ENCODE measurements at places on chromosomes 7 and 10.

DNA sequence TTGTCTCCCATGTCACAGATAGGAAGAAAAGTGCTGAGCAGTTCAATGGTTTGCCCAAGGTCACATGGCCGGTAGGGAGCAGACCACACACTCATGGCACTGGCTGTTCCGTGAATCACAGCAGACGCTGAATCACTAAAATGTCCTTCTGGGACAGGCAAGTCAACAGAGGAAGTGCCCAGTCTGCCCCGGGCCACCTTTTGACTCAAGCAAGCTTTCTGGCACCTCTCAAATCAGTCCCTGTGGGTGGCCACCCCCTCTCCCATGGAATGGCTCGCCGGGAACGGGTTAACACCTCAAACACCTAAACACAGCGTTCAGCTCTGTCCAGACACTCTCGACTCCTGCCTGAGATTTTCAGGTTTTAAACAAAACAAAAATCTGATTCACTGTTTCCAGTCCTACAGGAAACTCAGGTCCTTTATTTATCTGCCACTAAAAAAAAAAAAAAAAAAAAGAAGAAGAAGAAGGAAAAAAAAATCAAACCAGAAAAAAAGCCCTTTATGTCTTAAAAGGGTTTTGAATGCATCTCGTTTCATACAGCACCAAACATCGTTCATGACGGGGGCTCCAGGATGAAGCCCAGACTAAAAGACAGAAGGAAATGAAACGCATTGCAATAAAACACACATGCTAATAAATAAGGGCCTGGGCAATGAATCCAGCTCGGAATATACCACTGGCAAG, 15.5 kb downstream of the CARD11 start:
- DNase-seq = no peak

DNA sequence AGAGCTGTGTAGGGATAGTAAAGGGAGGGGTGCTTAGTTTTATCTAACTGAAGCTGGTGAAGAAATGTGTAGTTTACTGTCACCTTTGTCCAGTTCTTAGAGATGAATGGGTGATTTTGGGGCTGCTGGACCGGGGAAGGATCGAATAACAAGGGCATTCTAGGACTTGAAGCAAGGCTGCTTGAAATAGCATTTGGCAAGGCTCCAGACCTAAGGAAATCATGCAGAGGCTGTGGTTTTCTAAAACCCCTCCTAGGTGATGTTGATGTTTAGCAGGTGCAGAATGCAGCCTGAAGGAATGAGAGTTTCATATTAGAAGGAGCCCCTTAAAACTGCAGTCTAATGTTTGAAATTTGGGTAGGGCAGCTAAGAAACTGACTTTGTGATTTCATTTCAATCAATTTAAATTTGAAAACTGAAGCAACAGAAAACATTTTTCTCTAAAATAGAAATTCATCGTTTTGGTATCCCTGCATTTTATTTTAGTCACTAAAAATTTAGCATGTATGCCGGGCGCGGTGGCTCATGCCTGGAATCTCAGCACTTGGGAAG, 68.5 kb downstream of the TET1 start:
- DNase-seq = no peak

GRCh38 chr7:40944981-40945585, 757.8 kb downstream of the INHBA start:
- no peak for DNase-seq

DNA sequence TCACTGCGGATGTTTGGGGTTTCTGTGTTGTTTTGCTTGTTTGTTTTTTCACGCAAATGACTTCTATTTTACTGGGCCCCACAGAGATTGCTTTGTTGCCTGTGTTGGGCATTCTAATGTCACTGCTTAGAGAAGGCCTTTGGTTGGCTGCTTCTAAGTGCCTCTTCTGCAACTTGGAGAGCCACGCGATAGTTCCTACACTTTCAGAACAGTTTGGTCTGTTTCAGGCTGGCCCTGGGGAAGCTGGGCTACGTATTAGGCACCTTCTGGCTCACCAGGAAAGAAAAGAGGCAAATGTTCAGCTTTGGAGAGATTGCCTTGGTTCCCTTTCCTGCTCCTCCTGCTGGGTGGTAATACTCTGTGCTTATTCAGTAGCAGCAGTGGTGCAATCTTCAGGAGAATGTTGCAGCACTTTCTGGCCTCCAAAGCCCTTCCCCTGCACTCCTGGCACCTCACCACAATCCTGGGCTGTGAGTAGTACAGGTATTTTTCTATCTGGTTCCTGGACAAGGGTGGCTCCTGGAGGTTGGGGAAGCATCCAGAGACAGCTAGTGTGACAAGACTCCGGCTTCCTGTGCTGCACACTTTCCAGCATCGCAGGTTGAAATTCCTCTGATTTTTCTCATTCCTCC, 1.2 kb downstream of the ANTXRL start:
- DNase-seq = no peak

- no peak for DNase-seq
Measured at GRCh38 chr7:139297795-139298194, 43.3 kb upstream of the FMC1 start.

DNA sequence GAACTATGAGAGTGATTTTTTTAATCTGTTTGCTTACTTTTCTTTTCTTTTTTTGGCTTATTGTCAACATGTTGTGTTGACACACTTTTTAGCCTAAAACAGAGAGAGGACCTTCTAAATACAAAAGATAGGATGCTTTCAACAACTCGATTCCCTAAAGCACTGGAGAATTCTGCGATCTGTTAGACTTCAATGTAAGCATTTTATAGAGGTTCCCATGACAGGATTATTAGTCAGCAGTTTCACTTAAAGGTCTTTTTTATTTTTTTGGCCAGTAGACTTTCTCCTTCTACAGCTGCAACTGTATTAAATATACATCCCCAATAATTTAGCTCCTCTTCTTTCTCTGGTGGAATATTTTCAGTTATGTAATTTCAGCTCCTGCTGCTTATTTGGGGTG, 12.7 kb upstream of the NRP1 start:
- no peak for DNase-seq

DNA sequence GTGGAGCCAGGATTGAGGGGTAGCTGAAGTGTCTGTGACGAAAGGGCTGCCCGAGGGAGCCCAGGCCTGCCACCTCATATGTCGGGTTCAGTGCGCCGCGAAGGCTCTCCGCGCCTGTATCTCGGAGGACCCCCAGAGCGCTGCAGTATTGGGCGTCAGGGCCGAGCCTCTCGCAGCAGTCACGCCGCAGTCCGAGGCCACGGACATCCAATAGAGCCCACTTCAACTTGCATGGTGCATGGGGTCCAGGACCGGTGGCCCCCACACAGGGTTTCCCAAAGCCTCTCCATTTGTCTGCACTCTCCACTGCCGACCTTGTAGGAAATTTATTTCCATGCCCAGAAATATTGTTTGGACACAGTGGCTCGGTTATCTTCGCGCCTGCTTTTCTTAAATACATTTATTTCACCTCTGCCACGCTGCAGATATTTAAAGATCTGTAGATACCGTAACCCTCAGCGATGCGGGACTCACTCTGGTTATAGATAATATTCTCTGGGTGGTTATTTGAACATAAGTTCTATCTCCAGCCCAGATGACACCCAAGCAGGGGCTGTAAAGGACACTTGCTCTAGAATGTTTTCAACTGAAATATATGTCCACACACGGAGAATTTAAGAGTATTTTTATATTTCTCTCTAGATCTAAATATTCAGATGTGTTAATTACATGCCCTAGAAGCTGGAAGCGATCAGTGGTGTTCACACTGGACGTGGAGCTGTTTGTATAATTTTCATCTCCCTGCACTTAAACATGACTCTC, 5.1 kb upstream of the ZNF503 start:
- no peak for DNase-seq

DNA sequence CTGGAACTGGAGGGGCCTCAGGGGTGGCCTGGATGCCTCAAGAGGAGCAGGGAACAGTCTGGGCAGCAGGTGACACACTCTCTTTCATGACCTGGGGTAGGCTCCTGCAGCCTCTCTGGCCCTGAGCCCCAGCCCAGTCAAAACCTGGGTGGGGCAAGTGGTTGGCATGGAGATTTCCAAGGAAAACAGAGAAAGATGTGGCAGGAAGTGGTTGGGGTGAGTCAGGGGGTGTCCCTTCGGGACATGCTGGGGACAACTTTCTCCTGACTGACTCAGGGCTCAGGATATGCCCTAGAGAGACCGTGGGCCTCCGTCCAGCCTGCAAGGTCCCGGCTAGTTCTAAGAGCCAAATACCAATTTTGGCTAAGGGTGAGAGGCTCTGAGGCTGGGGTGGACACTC, 2.9 kb downstream of the AQP1 start:
- no peak for DNase-seq

DNA sequence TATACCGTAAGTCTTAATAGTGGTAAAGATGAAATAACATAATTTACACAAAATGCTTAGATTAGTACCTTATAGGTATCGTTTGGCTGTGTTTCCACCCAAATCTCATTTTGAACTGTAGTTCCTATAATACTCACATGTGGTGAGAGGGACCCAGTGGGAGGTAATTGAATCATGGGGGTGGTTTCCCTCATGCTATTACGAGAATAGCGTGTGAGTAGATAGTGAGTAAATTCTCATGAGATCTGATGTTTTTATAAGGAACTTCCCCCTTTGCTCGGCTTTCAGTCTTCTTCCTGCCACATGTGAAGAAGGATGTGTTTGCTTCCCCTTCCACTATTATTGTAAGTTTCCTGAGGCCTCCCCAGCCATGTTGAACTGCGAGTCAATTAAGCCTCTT, 426.3 kb upstream of the POT1 start:
- DNase-seq = no peak

- DNase-seq = no peak
Measured at GRCh38 chr7:26592011-26592410, 272.4 kb downstream of the SKAP2 start.

DNA sequence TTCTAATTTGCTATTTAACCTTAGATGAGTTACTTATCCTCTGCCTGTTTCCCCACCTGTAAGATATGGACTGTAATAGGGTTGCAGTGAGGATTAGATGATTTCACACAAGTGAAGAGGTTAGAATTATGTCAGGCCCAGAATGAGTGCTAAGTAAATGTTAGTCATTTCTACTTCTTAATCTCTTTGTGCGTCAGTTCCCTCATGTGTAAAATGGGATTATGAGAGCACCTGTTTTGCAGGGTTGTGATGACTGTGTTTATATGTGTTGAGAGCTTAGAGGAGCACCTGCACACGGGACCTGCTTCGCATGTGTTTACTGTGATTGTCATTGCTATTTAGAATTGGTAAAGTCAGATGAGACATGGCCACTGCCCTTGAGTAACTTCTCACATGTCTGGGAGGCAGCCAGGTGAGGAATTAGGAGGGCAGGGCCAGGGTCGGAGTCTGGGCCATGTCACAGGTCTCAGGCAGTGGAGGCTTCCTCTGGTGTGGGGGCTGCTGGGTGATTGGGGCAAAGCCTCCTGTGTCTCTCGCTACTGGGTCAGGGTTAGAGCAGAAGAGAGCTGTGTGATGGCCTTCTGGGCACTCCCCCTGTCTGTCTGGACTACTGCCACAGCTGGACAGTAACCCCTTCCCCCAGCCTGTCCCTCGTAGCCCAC, 106.7 kb downstream of the WDFY4 start:
- no peak for DNase-seq

GRCh38 chr10:90007226-90007625, 305.8 kb downstream of the KIF20B start:
- no peak for DNase-seq

DNA sequence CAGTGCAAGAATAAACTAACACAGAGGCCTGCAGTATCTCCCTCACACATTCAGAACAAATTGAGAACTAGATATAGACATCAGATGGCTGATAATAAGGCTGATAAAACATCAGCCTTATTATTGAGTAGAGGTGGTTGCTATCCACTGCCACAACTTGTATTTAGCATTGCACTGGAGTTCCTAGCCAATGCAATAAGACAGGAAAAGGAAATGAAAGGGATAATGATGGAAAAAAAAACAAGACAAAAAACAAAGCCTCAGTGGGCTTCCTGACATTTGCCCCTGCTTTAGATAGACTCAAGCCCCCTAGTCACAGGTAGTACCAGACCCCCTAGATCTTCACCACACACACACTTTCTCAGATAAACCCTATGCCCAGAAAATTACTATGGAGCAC, 33.2 kb upstream of the ELN start:
- DNase-seq = no peak

DNA sequence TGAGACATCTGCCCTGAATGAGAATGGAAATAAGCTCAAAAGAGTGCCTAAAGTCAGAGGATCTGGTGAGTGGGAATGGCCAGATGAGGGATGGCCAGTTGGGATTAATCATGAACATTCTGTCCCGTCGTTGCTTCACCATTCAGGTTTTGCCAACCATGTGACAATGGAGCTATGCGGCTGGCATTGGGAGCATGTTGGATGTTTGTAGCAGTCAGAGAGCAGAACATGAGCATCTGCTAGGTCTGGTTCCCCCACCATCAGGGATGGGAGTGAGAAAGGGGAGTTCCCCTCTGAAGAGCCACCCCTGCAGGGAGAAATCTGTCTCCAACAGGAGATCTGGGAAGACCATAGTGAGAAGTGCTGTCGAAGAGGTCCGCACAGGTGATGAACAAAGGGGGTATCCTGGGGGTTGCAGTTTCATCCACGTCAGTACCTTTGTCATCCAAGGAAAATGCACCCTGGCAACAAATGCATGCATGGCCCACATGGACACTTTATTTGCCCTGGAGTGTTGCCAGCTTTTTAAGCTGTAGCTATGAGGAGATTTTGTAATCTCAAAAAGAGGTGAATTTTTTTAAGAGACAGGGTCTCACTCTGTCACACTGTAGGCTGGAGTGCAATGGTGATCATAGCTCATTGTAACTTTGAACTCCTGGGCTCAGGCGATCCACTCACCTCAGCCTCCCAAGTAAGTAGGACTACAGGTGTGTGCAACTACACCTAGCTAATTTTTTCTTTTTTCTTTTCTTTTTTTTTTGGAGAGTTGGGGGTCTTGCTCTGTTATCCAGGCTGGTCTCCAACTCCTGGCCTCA, 190.2 kb downstream of the CAMK1D start:
- DNase-seq = no peak

- no peak for DNase-seq
Measured at GRCh38 chr7:131619336-131620305, 63.2 kb upstream of the PODXL start.

DNA sequence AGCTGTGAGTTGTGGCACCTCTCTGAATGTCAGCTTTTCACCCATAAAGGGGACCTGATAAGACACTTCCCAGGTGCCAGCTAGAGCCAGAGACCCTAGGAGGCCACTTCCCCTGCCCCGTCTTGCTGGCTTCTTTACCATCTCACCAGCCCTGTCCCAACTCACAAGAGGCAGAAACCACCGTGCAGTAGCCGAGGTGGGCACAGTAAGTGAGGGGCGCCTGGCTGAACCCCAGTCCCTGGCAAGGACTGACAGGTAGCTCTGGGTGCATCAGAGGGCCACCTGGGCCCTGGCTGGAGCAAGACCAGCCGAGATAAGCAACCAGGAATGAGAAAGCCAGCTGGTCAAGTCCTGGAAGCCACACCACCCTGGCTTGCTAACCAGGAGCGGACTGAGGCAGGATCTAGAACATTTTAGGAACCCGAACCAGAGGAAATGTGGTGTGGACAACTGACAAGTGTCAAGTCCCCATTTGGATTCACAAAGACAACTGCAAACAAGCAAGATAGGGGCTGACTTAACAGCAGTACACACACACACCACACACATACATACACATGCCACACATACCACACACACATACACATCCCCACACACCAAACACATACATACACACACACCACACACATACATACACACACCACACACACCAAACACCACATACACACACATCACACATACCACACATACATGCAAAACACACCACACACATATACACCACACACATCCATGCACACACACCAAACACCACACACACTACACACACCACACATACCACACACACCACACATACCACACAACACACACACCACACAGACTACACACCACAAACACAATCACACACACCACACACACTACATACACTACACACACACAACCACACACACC, 20.8 kb downstream of the OGDHL start:
- DNase-seq = no peak
